CD14-positive monocyte (primary cell): ENCODE measurements at places on chromosomes 13 and 19. TPM values are rescaled to one million over a fixed set of nuclear protein-coding genes. Genes with fewer than 3 reads are reported as not detected.

Gene CAMSAP3
- polyA plus RNA-seq: 0.05 and 0.10 TPM in 2 replicates

DNA sequence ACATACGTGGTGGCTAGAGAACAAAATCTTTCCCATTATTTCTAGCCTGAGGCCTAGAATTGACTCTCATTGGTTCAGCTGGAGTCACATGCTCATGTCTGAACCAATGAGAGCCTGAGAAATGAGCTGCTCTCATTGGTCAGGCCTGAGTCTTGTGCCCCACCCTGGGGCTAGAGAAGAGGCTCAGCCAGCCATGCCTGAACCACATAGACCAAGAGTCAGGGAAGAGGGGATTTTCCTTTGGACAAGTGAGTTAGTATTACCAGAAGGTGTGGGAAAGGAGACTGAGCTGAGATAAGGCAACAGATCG, 6.9 kb downstream of the FXYD5 start:
- no peak for DNase-seq
- H3K4me1 ChIP-seq: peaks cover 4% of the 10 kb centered on the region
- no peaks in the 10 kb centered on the region for H3K27me3 ChIP-seq
- peaks cover 100% of the 10 kb centered on the region for H3K36me3 ChIP-seq

GRCh38 chr13:101695870-101696516, 243.5 kb downstream of the ITGBL1 start:
- DNase-seq: no peak
- no peaks in the 10 kb centered on the region for H3K36me3 ChIP-seq
- H3K27ac ChIP-seq: no peak overlapping the region
- no peak overlapping the region for H3K4me3 ChIP-seq
- H3K4me1 ChIP-seq: no peaks in the 10 kb centered on the region

Gene CACNG7
- polyA plus RNA-seq: not detected in 2 replicates

DNA sequence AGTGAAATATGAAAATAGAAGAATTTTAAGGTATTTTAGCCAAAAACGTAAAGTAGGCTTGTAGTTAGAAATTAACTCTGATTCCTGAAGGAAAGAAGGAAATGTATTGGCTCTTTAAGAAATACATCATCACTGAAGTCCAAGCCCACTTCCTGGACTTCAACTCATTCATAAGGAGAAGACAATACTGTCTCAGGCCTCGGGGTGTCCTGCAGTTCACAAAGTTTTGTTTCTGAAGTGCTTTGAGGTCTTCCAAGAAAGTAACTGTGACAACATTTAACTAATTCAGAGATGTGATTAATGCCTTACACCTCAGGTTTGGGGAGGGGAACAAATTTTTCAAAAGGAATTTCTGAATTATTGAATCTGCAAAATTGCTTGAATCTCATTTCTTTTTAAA, 65.8 kb upstream of the STARD13 start:
- H3K27me3 ChIP-seq: no peaks in the 10 kb centered on the region
- H3K27ac ChIP-seq: no peak overlapping the region
- H3K4me1 ChIP-seq: peaks cover 59% of the 10 kb centered on the region
- H3K4me3 ChIP-seq: no peak overlapping the region
- H3K36me3 ChIP-seq: no peaks in the 10 kb centered on the region

Gene CYP4F11
- not detected for polyA plus RNA-seq
